ENCODE measurements at places on chromosomes 11 and 22. TPM values are rescaled to one million over a fixed set of nuclear protein-coding genes. Genes with fewer than 3 reads are reported as not detected.

The KDM4D gene
- total RNA-seq: 1.8 TPM

The TRIM66 gene
- total RNA-seq: 4.9 TPM

The RFPL2 gene
- 0.73 TPM for total RNA-seq

The CACNA1I gene
- 0.91 TPM for total RNA-seq

The DGCR6 gene
- 8.6 TPM for total RNA-seq

The NUMA1 gene
- total RNA-seq: 170 TPM

The FOLR2 gene
- total RNA-seq: 7.3 TPM

The EFCAB6 gene
- 6.2 TPM for total RNA-seq
